ENCODE measurements at places on chromosomes 7 and 10. TPM values are rescaled to one million over a fixed set of nuclear protein-coding genes. Genes with fewer than 3 reads are reported as not detected.

GRCh38 chr7:69953136-69954067 is 355.1 kb downstream of the AUTS2 start:
- no peaks in the 10 kb centered on the region for H3K36me3 ChIP-seq
- no peaks in the 10 kb centered on the region for H3K27me3 ChIP-seq
- no peak overlapping the region for H3K27ac ChIP-seq
- no peak overlapping the region for H3K4me3 ChIP-seq
- DNase-seq: no peak

DNA sequence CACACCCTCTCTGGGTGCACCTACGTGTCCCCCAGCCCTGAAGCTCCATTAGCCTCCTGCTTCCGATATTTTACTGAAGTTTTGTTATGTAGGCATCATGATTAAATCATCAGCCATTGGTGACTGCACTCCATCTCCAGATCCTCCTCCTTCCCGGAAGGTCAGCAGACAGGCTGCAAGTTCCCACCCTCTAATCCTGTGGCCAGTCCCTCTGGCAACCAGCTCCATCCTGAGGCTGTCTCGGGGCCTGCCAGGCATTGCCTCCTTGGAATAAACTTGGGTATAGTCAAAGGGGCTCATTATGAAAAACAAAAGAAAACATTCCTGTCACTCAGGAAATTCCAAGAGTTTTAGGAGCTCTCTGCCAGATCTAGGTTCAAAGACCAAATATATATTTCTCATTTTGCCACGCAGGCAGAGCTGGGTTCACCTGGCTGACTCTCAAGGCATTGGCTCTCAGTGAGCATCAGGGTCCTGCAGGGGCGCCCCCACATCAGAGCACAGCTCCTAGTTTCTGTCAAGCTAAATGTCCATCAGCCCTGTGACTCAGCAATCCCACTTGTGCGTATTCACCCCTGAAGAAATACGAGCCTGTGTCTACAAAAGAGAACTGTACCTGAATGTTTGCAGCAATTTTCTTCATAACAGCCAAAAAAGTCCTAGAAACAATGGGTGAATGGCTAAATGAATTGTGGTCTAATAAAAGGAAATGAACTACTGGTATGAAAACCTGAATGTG is 27.4 kb upstream of the TMEM72 start:
- no peaks in the 10 kb centered on the region for H3K27me3 ChIP-seq
- DNase-seq: no peak
- H3K27ac ChIP-seq: no peak overlapping the region
- no peaks in the 10 kb centered on the region for H3K36me3 ChIP-seq
- no peak overlapping the region for H3K4me3 ChIP-seq
- H3K4me1 ChIP-seq: peaks cover 15% of the 10 kb centered on the region

DNA sequence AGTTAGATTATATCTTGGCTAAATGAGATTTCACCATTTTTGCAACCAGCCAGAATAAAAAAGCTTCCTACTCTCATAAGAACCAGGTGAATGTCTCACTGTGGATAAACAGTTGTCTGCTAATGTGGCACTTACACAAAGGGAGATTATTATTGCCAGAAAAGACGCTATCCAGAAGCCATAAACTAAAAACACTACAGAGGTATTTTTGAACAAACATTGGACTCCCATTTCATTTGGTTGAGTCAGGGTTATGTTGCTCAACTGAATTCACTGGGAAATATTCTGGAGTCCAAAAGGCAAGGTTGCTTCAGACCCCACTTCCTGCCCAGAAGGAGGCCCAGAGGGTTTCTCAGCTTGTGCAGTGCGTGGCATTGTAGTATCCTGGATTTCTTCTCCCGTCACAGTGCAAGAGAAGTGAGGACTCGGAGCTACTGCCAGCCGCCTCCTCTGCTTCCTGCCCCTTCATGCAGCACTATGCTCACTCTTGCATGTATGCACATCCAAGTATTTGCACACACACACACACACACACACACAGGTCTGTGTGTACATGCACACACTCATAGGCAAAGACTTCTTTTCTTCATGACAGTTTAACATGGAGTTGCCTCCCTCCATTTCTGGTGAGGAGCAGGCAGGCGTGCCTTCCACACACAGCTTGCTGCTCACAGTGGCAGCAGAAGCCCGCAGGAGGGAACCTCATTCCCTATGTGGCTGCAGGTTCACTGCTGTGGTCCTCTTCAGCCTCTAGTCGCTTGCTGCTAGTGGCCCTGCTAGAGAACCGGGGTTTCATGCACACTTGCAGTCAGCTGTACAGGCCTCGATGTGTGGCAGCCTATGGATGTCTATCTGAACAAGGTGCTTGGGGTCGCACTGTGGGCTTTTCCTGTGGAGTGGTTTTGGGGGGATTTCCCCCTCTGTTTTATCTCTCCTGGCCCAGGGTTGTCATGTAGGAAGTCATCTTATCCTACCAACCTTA is 10.1 kb downstream of the DENND10 start:
- H3K4me3 ChIP-seq: no peak overlapping the region
- no peaks in the 10 kb centered on the region for H3K27me3 ChIP-seq
- H3K36me3 ChIP-seq: peaks cover 34% of the 10 kb centered on the region
- H3K4me1 ChIP-seq: no peaks in the 10 kb centered on the region
- H3K27ac ChIP-seq: no peak overlapping the region

DNA sequence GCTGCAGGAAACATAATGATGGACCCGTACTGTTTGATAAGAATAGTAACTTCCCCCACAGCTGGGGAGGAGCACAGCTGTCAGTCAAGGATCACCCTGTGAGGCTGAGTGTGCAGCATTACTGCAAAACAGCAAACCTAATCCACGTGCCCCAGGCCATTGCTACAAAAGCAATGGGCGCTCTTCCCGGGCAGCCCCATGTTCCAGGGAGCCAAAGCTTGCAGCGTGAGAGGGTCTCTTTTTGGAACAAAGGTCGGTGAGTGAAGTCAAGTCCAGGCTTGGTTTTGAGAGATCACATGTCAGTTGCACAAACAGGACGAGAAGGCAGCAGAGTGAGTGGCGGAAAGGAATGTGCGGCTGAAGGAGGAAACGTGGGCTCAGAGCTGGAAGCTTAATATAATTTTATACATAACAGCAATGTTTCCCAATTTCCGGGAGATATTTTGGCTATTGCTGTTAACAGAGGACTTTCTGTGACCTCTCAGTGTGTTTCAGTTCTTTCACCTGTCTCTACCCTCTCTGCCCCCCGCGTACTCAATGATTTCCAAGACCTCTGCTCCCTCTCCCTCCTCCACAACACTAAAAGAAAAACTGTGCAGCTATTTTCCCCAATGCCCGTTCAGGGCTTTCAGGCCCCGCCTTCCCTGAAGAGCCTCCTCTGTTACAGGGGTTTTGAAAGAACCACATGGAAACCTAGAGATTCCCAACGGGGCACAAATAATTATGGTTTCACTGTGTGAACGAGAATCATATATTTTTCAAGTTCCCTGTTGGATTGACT is 128.9 kb downstream of the MTPAP start:
- no peaks in the 10 kb centered on the region for H3K27me3 ChIP-seq
- DNase-seq: peak; percentile 86
- no peaks in the 10 kb centered on the region for H3K36me3 ChIP-seq
- no peak overlapping the region for H3K4me3 ChIP-seq
- H3K4me1 ChIP-seq: peaks cover 3% of the 10 kb centered on the region
- H3K27ac ChIP-seq: no peak overlapping the region

GRCh38 chr10:72126184-72126871 is 38.0 kb upstream of the SPOCK2 start:
- H3K36me3 ChIP-seq: peaks cover 7% of the 10 kb centered on the region
- H3K27ac ChIP-seq: no peak overlapping the region
- no peaks in the 10 kb centered on the region for H3K27me3 ChIP-seq

DNA sequence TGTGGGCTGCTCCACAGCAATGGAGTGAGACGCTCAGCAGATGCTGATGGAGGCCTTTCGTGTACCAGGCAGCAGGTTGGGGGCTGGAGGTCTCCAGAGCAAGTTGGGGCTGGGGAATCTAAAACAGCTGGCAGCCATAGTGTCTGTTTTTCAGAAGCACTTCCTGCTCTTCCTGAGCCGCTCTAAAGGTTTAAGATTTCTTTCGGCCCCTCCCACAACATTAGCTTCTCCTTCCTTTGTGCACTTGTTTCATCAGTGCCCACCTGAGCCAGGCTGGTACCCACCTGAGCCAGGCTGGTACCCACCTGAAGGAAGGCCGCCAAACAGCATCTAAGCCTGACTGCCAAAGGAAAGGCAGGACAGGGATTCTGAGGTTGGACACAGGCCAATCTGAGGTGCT is 18.4 kb upstream of the WAPL start:
- peaks cover 4% of the 10 kb centered on the region for H3K4me1 ChIP-seq
- H3K27ac ChIP-seq: no peak overlapping the region
- no peak for DNase-seq
- no peak overlapping the region for H3K4me3 ChIP-seq
- H3K27me3 ChIP-seq: no peaks in the 10 kb centered on the region

- H3K4me3 ChIP-seq: no peak overlapping the region
- DNase-seq: no peak
- no peak overlapping the region for H3K27ac ChIP-seq
- H3K27me3 ChIP-seq: no peaks in the 10 kb centered on the region
- no peaks in the 10 kb centered on the region for H3K36me3 ChIP-seq
- peaks cover 52% of the 10 kb centered on the region for H3K4me1 ChIP-seq
Observed at GRCh38 chr7:141366091-141366621, 185.1 kb upstream of the AGK start.

DNA sequence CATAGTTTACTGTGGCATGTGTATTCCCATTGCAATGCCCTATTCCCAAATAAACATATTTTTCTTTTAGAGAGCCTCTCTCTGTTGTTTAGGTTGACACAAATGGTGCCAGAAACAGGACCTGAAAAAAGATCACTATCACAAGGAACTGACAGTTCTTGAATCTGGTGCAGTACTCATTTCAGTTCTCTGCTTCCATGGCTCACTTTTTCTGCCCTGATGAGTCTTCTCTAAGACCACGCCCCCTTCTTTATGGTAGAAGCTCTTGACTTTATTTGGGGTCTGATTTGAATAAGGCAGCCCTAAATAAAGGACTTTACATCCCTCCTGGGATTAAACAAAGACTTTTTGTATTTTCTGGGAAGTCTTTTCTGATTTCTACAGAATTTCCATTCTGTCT is 3.5 kb upstream of the CCDC126 start:
- no peak overlapping the region for H3K4me3 ChIP-seq
- H3K27me3 ChIP-seq: no peaks in the 10 kb centered on the region
- peaks cover 13% of the 10 kb centered on the region for H3K4me1 ChIP-seq
- no peaks in the 10 kb centered on the region for H3K36me3 ChIP-seq

DNA sequence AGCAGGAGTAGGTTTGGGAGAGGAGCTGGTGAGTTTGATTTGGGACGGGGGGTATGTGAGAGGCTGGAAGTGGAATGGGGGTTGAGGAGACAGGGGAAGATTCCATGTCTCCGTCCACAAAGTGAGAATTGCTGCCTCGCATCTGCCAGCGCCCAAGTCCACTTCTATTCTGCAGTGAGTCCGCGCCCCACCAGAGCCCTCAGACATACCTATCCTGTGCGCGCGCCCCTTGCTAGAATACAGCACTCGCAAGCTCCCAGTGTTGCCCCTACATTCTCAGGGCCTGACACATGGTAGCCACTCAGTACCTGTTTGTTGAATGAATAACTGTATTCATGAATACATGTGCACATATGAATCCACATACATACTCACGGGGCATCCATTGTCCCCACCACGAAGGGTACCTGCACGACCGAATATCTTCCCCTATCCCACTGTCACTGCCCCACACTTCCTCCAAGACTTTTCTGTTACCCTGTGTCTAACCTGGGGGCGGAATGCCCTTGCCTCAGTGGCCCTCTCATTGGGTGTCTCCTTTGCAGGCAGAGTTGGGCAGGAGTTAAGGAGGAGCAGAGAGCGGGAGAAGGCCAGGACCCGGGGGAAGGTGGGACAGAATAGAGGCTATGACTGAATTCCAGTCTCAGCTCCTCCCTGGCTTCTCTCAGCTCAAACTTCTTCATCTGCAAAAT is 19.9 kb downstream of the POLL start:
- peaks cover 33% of the 10 kb centered on the region for H3K4me1 ChIP-seq
- H3K27ac ChIP-seq: no peak overlapping the region
- H3K36me3 ChIP-seq: no peaks in the 10 kb centered on the region

GRCh38 chr10:57849691-57850357 is 417.9 kb downstream of the IPMK start:
- no peaks in the 10 kb centered on the region for H3K36me3 ChIP-seq
- H3K4me3 ChIP-seq: no peak overlapping the region
- no peak overlapping the region for H3K27ac ChIP-seq
- H3K4me1 ChIP-seq: no peaks in the 10 kb centered on the region

- peak overlapping the region; percentile 61 for H3K4me3 ChIP-seq
- H3K27me3 ChIP-seq: no peaks in the 10 kb centered on the region
- no peak for DNase-seq
- H3K27ac ChIP-seq: peak overlapping the region; percentile 45
- H3K36me3 ChIP-seq: no peaks in the 10 kb centered on the region
Observed at GRCh38 chr7:129169686-129170440, 18.6 kb upstream of the SMO start.

DNA sequence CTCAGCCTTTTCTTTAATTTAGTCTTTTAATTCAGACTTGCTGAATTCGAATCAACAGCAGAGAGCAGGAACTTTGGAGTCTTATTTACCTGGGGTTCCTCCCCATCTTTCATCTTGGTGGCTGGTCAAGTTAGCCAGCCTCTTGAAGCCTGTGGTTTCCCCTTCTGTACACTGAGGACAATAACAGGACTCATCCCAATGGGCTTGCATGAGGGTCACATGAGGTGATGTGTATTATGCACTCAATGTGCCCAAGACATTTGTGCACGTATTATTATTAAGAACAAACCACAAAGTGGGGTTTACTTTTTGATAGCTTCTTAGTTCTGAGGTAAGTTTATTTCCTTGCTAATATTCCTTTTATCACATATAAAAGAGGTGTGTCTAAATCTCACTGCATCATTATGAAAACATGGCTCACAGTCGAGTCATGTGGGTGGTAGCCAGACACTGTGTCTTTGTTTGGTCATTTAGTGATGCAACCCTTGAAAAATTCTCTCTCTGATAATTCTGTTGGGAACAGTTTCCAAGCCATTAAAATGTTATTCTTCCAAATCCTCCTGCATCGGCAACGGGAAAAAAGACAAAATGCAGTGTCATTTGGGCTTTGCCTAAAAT is 86.5 kb upstream of the GRB10 start:
- H3K27me3 ChIP-seq: peaks cover 5% of the 10 kb centered on the region
- H3K4me1 ChIP-seq: no peaks in the 10 kb centered on the region
- no peak for DNase-seq
- H3K4me3 ChIP-seq: no peak overlapping the region
- no peak overlapping the region for H3K27ac ChIP-seq

Gene PIK3CG
- 2.0 TPM for total RNA-seq

Gene CISD1
- total RNA-seq: 30.8 TPM

Gene OR2A14
- not detected for total RNA-seq

Gene PDCD4
- 66.1 TPM for total RNA-seq

Gene FKBP9
- total RNA-seq: 123 TPM

Gene SPDYE2
- not detected for total RNA-seq

Gene C10orf71
- not detected for total RNA-seq

Gene TAS2R3
- total RNA-seq: not detected

Measured in esophagus muscularis mucosa (tissue), 4 donors.